CD4-positive, alpha-beta T cell treated with Interleukin-17A for 4 hours (primary cell): ENCODE measurements at places on chromosomes 2 and 18.

GRCh38 chr2:36367895-36368353 lies 12.3 kb downstream of the CRIM1 start:
- DNase-seq: no peak

GRCh38 chr2:238787501-238787900 lies 60.4 kb upstream of the TWIST2 start:
- DNase-seq: no peak

GRCh38 chr2:215722986-215723630 lies 287.2 kb upstream of the FN1 start:
- DNase-seq: no peak

GRCh38 chr2:240441993-240442411 lies 6.5 kb downstream of the GPC1 start:
- no peak for DNase-seq

DNA sequence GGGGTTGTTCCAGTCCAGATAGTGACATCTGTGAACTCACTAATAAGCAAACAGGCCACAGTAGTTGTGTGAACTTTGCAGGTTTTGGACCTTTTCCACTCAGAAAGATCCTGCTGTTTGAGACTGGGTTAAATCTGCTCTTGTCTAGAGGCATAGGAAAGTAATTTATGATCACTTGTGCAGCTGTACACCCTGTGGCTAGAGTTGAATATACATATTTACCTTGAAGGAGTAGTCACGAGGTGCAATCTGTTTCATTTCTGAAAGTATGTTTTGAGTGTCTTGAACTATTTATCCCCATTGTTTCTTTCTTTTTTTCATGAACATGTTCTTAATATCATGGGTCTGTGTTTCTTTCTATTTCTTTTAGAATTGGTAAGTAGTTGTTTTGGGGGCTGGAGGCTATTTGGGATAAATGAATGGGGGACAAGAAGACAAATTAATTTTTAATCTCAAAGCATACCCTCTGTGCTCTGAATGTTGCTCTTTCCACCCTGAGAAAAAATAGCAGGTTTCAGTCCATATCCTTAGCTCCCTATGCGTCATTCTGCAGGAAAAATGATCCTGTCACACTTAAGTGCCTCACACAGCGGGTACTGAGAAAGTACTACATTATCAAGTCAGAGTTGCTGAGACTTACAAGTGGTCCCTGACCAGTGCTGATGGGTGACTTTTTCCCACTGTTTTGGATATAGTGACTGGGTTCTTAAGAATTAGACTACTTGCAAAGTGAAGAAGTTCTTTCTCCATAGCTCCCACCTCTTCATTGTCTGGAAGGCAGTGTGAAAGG lies 28.2 kb downstream of the DCC start:
- no peak for DNase-seq
